Omental fat pad (tissue), 4 donors: ENCODE measurements at places on chromosomes 13 and 19. TPM values are rescaled to one million over a fixed set of nuclear protein-coding genes. Genes with fewer than 3 reads are reported as not detected.

DNA sequence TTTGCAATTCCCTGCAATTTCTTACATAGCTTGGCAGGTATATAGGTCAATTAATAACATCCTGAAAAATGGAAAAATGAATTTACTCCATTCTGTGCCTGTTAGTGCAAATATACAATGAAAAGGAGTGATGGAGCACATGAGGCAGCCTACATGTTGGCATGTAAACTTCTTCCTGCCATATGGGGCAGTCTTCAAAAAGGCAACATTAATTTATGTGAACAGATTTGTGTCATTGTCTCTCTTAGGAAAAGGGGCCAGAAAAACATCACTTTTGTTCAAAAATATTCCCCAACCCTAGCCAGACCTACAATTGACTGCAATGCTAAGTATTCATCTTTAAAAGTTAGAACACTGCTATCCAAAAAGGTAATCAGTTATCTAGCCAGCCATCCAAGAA is 332.2 kb downstream of the TBC1D4 start:
- no peak for DNase-seq

- DNase-seq, result no peak
Measured at GRCh38 chr13:46575301-46575771, 22.4 kb downstream of the LRCH1 start.

TUBA3C gene
- not detected for total RNA-seq

- DNase-seq, result no peak
Measured at GRCh38 chr13:58542530-58542929, 911.0 kb downstream of the PCDH17 start.

MATK gene
- 0.74 TPM for total RNA-seq

TNFSF13B gene
- total RNA-seq, result 15.6 TPM

DNA sequence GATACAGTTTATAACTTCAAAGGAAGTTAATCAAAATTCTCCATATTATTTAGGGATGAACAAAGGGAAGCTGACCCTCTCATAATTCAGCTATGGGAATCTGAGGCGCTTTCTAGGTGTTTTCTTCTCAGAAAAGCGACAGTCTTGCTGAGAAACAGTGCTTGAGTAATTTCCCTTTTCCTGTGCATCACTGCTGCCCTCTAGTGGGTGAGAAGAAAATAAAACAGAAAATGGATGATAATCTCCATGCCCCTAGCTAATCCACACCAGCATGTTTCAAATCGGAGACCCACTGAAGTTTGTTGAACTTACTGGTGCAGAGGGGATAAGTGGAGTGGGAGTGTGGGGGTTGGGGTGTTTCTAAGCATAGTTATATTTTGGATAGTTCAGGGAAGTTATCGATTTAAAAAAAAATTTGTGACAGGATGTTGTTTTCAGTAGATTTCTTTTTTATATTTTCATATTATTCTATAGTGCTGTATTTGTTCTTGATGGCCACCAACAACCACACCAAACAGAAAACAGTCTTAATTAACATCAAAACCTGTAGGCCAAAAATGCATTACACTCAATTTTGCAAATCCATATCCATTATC is 21.4 kb downstream of the LCP1 start:
- no peak for DNase-seq

DNA sequence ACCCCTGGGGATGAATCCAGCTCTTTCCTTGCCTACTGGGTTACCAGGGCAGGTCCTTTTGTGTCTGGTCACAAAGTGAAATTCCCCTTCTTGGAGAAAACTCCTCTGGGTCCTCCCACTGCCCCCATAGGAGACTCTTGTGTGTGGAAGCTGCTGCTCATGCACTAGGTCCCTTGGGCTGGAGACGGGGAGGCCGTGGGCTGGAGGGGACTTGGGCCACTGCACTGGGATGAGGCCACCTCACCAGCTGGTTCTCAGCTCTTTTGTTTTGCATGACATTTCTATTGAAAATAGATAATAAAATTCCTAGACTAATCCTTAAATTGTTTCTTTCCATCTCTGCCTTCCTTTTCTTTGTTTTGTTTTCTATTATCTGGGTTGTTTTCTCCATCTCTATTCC is 62.4 kb downstream of the TEX29 start:
- no peak for DNase-seq

GRCh38 chr13:112657850-112658445 is 31.9 kb upstream of the ATP11A start:
- DNase-seq, result no peak

- DNase-seq, result no peak
Measured at GRCh38 chr19:15476325-15476724, 3.0 kb downstream of the PGLYRP2 start.

DNA sequence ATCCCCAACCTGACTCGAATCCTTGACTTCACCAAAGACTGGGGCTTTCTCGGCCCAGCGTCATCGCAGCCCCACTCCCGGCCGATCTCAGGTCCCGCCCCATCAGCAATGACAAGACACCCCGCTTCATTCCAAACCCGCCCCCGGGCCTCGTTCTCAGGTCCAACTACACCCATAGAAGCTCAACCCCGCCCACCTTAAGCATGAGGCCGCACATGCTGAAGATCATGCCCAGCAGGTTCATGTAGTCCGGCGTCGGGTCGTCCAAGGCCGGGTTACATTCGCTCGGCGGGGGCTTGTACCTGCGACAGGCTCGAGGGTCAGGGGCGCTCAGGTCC is 2.3 kb downstream of the WDR83 start:
- DNase-seq, result peak; percentile 80

DNA sequence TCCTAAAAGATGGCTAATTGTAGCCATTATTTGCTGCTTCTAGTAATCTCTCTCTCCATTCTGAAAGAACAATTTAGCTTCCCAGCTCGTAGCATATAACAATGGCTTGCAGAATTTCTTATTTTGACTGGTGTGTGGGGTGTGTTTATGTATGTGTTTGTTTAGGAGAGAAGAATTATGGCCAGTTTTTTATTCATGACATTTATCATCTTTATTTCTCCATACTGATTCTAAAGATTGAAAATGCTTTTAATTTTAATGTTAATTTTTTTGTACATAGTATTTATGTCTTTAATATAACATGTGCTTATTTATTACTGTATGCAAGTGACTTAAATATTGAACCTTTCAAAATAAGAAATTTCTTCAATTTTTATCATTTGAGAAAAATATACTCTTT is 115.8 kb upstream of the TMTC4 start:
- no peak for DNase-seq

DNA sequence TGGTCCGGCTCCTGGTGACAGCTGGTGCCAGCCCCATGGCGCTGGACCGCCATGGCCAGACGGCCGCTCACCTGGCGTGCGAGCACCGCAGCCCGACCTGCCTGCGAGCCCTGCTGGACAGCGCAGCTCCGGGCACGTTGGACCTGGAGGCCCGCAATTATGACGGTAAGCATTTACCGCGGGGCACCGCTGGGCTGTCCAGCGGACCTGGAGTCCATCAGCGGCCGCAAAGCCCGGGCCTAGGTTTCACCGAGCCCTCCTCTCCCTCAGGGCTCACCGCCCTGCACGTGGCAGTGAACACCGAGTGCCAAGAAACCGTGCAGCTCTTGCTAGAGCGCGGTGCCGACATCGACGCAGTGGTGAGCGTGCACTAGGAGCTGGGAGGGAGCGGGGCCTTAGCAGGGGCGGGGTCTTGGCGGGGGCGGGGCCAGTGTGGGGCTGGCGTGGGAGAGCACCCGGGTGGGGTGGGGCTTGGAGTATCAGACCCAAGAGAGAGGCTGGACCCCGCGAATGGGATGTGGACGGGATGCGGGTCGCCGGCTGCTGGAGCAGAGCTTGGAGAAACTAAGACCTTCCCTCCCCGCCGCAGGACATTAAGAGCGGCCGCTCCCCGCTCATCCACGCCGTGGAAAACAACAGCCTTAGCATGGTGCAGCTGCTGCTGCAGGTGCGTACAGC is 8.7 kb downstream of the BCL3 start:
- DNase-seq, result no peak
